GM23248 (cell line): ENCODE measurements at places on chromosomes 13 and 19. TPM values are rescaled to one million over a fixed set of nuclear protein-coding genes. Genes with fewer than 3 reads are reported as not detected.

ZNF575 gene
- total RNA-seq, result 0.22 TPM in 1 of 2 replicates, not detected in the other

DNA sequence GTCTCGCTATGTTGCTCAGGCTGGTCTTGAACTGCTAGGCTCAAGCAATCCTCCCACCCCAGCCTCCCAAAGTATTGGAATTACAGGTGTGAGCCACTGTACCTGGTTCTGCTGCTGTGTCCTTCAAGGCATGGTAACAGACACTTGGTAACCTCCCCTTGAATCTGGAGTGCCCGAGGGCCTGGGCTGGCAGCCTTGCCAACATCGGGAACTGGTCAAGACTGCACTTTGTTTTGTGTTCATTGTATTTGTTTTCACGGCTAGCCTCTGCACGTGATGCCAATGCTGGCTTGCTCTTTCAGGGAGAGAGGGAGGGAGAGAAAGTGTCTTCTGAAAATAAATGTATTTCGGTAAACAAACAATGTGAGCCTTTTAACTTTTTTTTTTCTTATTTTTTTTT lies 12.0 kb downstream of the CERS4 start:
- no peaks in the 10 kb centered on the region for H3K36me3 ChIP-seq
- H3K4me1 ChIP-seq, result no peaks in the 10 kb centered on the region
- no peak for DNase-seq
- no peak overlapping the region for H3K27ac ChIP-seq

LILRA1 gene
- not detected in 2 replicates for total RNA-seq

DNA sequence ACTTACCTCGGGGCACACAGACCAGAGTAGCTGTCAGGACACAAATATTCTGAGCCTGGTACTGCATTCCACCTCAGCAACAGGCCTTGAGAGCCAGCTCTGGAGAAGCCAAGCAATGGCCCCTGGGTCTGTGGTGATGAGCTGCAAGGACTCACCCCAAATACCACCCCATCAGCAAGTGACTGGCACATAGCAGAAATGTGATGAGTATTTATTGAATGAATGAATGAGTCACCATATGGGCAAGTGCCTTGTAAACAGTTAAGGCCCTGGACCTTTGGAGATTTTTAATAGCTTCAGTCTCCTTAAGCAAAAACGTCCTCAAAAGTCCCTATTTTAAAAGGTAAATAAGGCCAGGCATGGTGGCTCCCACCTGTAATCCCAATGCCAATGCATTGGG lies 18.2 kb downstream of the GSX1 start:
- H3K27ac ChIP-seq, result no peak overlapping the region
- no peaks in the 10 kb centered on the region for H3K4me1 ChIP-seq
- H3K36me3 ChIP-seq, result no peaks in the 10 kb centered on the region
- H3K27me3 ChIP-seq, result peaks cover 15% of the 10 kb centered on the region; the same call in 1 of the 2 replicates
- no peak overlapping the region for H3K4me3 ChIP-seq

DNA sequence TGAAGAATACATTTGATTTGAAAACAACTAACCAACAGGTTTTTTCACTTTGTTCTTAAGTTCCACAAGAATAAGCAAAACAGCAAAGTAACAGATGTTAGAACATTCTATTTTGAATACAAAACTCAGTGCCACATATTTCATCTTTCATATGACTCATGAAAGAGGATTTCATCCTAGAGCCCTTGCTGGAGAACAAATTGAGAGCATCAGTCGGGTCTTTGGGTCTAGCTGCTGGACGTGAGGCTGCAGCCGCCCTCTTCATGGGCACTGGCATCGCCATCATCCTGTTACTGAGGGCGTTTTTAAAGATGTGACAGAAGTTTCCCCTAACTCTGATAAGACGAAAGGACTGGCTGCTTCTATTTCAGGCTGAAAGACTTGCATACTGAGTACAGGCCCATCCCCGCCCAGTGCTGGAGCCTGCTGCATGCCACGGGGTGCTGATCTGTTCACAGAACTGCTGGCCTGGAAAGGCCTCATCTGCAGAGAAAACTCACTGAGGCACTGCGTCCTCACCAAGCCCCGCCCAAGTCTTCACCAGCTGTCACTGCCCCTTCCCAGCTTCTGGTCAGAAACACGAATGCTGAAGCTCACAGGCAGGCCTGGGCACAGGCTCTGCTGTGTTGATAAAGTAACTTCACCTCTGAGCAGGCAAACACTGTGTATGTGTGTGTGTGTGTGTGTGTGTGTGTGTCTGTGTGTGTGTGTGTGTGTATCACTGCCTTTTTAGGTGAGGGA lies 101.4 kb downstream of the TUBGCP3 start:
- H3K4me1 ChIP-seq, result no peaks in the 10 kb centered on the region
- H3K27me3 ChIP-seq, result no peaks in the 10 kb centered on the region
- H3K36me3 ChIP-seq, result no peaks in the 10 kb centered on the region
- H3K4me3 ChIP-seq, result no peak overlapping the region
- peak; percentile 27 for DNase-seq
- H3K27ac ChIP-seq, result no peak overlapping the region

- peaks cover 23% of the 10 kb centered on the region for H3K4me1 ChIP-seq
- no peak overlapping the region for H3K4me3 ChIP-seq
- H3K36me3 ChIP-seq, result peaks cover 14% of the 10 kb centered on the region; the same call in 1 of the 2 replicates
- peak overlapping the region; percentile 56 for H3K27ac ChIP-seq
- peak; percentile 76 for DNase-seq
Observed at GRCh38 chr19:46840498-46840942, 10.1 kb downstream of the AP2S1 start.

MTUS2 gene
- total RNA-seq, result 0.13 and 0.43 TPM in 2 replicates

CEACAM8 gene
- total RNA-seq, result not detected in 2 replicates

ZNF208 gene
- under 0.01 TPM in 1 of 2 replicates, not detected in the other for total RNA-seq

DNA sequence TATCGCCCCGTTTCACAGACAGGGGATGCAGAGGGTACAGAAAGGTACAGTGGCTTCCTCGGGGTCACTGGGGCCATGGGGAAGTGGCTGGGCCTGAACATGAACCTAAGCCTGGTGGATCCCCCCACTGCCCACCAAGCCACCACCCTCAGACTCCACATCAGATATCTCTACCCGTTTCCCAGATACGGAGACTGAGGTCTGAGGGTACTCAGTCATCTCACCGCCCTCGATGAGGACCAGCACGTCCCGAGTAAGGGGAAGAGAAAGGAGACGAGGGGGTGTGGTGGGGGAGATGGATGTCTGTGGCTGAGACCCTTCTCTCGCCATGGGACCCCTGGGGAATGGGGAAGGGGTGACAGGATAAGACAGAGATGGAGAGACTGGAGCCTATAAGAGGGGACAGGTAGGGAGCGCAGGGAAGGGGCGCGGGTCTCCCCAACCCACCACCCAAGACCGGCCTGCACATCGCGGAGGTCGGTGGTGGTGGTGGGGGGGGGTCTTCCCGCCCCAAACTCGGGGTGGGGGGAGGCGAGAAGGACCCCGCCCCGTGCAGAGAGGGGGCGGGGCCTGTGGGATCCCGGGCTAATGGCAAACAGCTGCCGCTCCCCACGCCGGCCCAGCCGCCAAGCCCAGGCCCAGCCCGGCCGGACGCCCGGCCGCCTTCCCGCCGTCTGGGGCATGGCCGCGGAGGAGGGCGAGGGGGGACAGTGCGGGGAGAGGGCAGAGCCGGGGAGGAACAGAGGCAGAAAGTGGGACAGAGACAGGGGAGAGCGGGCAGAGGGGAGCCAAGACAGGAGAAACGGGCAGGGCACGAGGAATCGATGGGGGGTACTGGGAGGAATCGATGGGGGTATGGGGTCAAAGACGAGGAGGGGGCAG lies 698 bp downstream of the KANK2 start:
- H3K36me3 ChIP-seq, result peaks cover 6% of the 10 kb centered on the region; the same call in 1 of the 2 replicates
- H3K4me1 ChIP-seq, result peaks cover 6% of the 10 kb centered on the region; the same call in 1 of the 2 replicates
- peak overlapping the region; percentile 90 for H3K4me3 ChIP-seq
- peak; percentile 76 for DNase-seq

GRCh38 chr13:96816874-96817273 lies 177.4 kb downstream of the OXGR1 start:
- H3K4me1 ChIP-seq, result peaks cover 6% of the 10 kb centered on the region
- H3K36me3 ChIP-seq, result no peaks in the 10 kb centered on the region

- peak; percentile 39 for DNase-seq
- no peak overlapping the region for H3K27ac ChIP-seq
- no peaks in the 10 kb centered on the region for H3K27me3 ChIP-seq
- peaks cover 75% of the 10 kb centered on the region for H3K36me3 ChIP-seq
- peaks cover 7% of the 10 kb centered on the region for H3K4me1 ChIP-seq
Observed at GRCh38 chr19:3981373-3981735, 3.9 kb downstream of the EEF2 start.

EMC10 gene
- total RNA-seq, result 92.7 and 96.6 TPM in 2 replicates

- H3K4me3 ChIP-seq, result no peak overlapping the region
- DNase-seq, result no peak
- no peaks in the 10 kb centered on the region; the same call in 1 of the 2 replicates for H3K27me3 ChIP-seq
- no peaks in the 10 kb centered on the region for H3K36me3 ChIP-seq
- no peaks in the 10 kb centered on the region for H3K4me1 ChIP-seq
Observed at GRCh38 chr19:48547722-48548121, 4.2 kb upstream of the SULT2B1 start.

PEX11G gene
- total RNA-seq, result 4.0 and 5.2 TPM in 2 replicates

DNA sequence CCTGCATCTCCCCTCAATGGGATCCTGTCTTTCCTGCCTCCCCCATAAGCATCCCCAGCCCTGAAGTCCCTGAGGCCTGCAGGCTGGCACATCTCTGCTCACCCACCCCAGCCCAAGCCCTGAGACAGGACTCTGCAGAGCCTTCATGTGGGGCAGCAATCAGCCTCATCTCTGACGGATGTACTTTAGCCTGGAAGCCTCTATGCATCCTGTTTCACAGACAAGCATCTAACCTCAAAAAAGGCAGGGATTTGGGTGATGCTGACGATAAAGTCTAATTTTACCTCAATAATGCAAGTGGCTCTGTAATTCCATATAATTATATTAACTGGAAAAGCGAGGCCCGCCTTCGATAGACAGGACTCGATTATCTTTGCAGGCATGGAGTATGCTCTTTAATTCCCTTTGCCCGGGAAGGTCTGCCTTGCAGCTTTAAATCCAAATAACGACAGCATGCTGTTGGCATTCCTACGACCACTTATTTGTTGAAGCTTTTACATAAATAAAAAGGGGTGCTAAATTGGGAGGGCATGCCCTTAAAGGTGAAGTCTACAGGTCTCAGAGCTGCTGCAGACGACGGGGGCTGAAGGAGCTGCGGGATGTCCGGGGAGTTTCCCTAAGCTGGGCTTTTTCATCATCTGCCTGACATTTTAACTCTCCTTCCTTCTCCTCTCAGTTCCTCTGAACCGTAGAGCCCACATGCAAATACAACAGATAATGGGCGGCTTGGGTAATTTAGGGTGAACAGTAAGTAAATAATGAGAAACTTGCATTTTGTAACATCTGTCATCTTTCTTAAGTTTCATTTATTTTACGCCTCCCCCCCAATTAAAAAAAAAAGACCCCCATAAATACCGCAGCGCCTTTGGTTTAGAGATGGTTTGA lies 211.5 kb downstream of the URI1 start:
- DNase-seq, result no peak
- H3K27me3 ChIP-seq, result no peaks in the 10 kb centered on the region; the same call in none of the 2 replicates
- H3K27ac ChIP-seq, result no peak overlapping the region
- H3K4me1 ChIP-seq, result no peaks in the 10 kb centered on the region
- no peaks in the 10 kb centered on the region for H3K36me3 ChIP-seq
- H3K4me3 ChIP-seq, result no peak overlapping the region

ZNF136 gene
- total RNA-seq, result 3.0 and 5.1 TPM in 2 replicates

DNA sequence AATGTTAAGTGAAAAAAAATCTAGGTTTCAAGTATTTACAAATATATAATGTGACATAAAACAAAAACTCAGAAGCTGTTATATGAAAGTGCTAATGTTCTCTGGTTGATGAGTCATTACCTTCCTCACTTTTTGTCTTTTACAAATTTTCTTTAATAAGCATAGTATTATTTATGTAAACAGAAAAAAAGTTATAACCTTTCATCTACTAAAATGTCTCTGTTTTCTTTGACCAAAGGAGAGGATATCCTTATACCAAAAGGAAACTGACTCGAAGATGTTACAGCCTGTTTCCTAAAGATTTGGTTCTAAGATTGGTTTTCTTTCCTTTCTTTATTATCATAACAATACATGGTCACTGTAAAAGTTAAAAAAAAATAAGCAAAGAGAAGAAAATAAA lies 38.0 kb downstream of the RCBTB2 start:
- H3K36me3 ChIP-seq, result no peaks in the 10 kb centered on the region
- H3K4me1 ChIP-seq, result peaks cover 28% of the 10 kb centered on the region
- DNase-seq, result no peak
- H3K27me3 ChIP-seq, result no peaks in the 10 kb centered on the region
- no peak overlapping the region for H3K4me3 ChIP-seq

GRCh38 chr19:27741236-27741635 lies 1471.7 kb downstream of the UQCRFS1 start:
- no peaks in the 10 kb centered on the region for H3K4me1 ChIP-seq
- H3K36me3 ChIP-seq, result no peaks in the 10 kb centered on the region
- H3K27me3 ChIP-seq, result no peaks in the 10 kb centered on the region
- no peak overlapping the region for H3K27ac ChIP-seq
- no peak for DNase-seq

ZNF584 gene
- total RNA-seq, result 8.5 and 14.6 TPM in 2 replicates

HSD17B14 gene
- total RNA-seq, result 2.6 and 3.9 TPM in 2 replicates

GRCh38 chr19:39563408-39563807 lies 23.4 kb upstream of the EID2 start:
- H3K27me3 ChIP-seq, result peaks cover 8% of the 10 kb centered on the region; the same call in 1 of the 2 replicates
- no peak overlapping the region for H3K27ac ChIP-seq
- no peaks in the 10 kb centered on the region for H3K4me1 ChIP-seq
- H3K4me3 ChIP-seq, result no peak overlapping the region
- peak; percentile 24 for DNase-seq

- H3K27me3 ChIP-seq, result peaks cover 20% of the 10 kb centered on the region
- DNase-seq, result peak; percentile 47
- H3K36me3 ChIP-seq, result no peaks in the 10 kb centered on the region
- no peak overlapping the region for H3K27ac ChIP-seq
- H3K4me1 ChIP-seq, result peaks cover 12% of the 10 kb centered on the region
Observed at GRCh38 chr19:4576016-4576933, 16.8 kb upstream of the SEMA6B start.

- no peaks in the 10 kb centered on the region; the same call in 1 of the 2 replicates for H3K36me3 ChIP-seq
- peaks cover 4% of the 10 kb centered on the region; the same call in 1 of the 2 replicates for H3K4me1 ChIP-seq
- peak; percentile 78 for DNase-seq
- H3K27ac ChIP-seq, result no peak overlapping the region
Observed at GRCh38 chr19:35882114-35882832, 13.9 kb downstream of the APLP1 start.

DNA sequence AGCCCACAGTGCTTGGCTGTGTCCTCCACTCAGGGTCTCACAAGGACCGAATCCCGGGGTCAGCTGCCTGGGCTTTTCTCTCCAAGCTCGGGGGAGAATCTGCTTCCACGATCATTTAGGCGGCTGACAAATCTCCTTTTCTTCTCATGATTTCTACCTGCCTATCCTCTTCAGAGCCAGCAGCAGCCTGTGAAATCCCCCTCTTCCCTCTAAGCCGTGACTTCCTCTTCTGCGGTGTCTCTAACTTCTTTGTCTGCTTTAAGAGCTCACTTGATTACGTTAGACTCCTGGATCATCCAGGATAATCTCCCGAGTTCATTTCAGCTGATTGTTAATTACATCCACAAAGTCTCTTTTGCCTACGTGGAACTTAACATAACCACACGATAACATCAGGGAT lies 22.5 kb upstream of the ZNF845 start:
- no peaks in the 10 kb centered on the region for H3K4me1 ChIP-seq
- no peaks in the 10 kb centered on the region for H3K36me3 ChIP-seq
- peaks cover 5% of the 10 kb centered on the region; the same call in 1 of the 2 replicates for H3K27me3 ChIP-seq
- no peak for DNase-seq
